Astrocyte (in vitro differentiated cells and primary cell): ENCODE measurements at places on chromosomes 12 and 14. TPM values are rescaled to one million over a fixed set of nuclear protein-coding genes. Genes with fewer than 3 reads are reported as not detected.

DNA sequence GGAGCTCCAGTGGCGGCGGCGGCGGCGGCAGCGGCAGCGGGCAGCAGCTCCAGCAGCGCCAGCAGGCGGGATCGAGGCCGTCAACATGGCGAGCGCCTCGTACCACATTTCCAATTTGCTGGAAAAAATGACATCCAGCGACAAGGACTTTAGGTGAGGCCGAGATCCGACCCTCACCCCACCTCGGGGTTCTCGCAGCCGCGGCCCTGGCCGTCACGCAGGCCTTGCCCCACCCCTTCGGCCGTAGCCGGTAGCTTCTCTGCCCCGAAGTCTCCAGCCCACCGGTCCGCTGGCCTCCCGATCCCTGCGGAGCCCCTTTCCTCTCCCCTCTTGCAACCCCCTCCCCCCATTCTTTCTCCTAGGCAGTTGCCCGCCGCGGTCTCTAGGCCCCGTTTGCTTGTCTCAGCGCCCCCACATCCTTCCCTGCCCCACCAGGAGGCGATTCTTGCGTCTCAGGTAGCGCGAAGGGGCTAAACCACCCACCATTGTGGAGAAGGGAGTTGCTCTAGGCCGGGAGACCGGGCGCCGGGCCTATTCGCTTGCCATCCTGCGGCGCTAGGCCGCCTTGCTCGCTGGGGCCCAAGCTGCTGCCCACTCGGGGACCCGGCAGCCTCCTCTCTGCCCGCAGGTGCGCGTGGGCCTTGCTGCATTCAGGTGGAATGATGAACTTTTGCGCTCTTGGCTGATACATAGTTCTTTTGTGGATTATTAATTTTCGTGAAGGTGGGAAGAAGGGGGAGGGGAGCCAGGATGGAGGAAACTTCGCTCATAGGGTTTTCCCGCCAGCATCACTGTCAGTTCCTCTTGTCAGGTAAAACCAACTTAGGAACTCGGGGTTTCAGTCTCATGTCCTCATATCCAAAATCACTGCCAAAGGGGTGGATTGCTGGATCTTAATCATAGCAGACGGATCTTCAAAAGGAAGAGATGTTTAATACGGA, 745 bp downstream of the CAND1 start:
- peaks cover 9% of the 10 kb centered on the region for H3K4me1 ChIP-seq
- DNase-seq = peak; percentile 23
- no peaks in the 10 kb centered on the region for H3K27me3 ChIP-seq
- H3K4me3 ChIP-seq = peak overlapping the region; percentile 78
- no peaks in the 10 kb centered on the region for H3K36me3 ChIP-seq

Gene MYO1H
- total RNA-seq = not detected in 2 replicates

DNA sequence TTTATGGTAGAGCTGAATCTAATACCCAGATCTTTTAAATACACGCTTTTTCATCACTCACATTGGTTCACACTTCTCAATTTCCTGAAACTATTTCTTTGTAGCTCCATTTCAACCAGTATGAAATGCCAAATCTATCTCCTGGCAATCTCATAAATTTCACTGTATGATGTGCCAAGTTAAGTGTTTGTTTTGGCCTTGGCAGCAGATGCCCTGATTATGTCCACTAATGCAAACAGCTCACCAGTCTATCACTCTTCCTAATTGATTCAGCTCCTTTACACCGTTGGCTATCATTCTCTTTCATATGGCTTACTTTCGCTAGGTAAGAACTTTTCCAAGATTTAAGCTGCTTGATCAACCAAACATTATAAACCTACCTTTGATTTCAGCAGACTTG, 58.6 kb downstream of the ZFC3H1 start:
- DNase-seq = no peak
- H3K4me1 ChIP-seq = no peaks in the 10 kb centered on the region
- no peak overlapping the region for H3K27ac ChIP-seq
- peaks cover 44% of the 10 kb centered on the region for H3K36me3 ChIP-seq
- H3K4me3 ChIP-seq = no peak overlapping the region

Gene RND1
- 2.2 and 2.4 TPM in 2 replicates for total RNA-seq

DNA sequence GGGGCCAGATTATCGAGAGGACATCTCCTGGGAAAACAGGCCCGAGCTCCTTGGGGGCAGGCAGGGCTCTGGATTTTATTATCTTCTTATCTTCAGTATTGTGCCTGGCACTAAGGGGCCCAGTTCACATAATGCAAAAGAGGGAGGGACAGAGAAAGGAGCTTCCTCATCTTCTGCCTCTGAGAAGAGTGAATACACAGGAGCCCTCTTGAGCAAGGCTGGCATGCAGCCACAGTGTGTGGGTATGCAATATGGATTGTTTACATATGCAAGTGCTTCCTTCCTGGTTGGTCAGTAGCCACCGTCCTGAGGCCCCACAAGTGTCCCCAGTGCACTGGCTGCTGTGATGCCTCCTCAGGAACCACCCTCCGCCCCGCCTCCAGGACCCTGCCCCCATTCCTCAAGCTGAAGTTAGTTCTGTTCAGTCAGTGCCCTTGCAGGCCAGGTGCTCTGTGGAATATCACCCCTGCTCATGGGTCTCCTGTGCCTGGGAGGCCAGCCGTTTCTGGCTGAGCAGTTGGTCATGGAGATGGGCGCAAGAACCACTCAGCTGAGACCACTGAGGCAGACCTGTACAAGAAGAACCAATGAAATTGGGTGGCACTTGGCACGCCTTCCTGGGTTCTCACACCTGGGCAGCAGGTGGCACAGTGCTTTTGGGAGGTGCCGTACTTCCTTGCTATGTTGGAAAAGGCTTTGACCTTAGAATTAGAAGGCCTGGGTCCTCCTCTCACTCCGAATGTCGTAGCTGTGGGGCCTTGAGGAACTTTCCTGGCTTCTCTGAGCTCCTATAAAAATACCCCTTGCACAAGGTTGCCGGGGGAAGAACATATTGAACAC, 35.1 kb upstream of the ACTN1 start:
- H3K27ac ChIP-seq = no peak overlapping the region
- no peak for DNase-seq
- H3K4me1 ChIP-seq = peaks cover 11% of the 10 kb centered on the region

DNA sequence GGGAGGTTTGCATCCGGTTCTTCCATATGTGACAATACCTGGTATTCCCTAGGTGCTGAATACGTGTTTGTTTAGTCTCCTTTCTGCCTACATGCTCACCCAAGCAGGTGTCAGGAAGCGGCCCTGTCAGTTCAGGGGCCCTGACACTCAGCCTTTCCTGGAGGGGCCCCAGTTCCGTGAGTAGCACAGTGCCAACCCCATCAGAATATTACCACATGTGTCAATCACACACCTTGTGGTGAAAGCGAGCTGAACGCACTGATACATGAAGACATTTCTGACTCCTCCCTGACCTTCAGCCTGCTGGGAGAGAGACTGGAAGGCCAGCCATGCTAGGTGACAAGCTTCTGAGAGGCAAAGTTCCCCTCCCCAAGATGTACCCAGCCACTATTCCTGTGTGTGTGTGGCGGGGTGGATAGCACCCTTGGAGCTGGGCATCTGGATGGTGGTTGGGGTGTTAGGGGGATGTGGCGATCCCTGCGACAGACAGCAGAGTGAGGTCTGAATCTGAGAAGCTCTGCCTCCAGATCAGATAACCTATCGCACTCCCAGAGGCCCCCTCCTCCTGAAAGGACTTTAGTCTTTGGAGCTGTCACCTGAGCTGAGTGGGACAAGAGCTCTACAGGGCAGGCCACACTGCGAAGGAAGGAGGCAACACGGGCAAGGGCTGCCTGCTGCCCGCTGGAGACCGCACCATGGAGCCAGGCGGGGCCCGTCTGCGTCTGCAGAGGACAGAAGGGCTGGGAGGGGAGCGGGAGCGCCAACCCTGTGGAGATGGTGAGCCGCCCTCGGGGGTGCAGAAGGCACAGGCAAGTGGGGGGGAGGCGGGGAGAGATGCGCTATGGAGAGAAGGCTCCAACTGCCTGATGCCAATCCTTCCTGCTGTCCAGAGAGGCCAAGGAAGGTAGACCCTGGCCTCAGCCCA, at the start of gene SOAT2:
TSS of gene SOAT2 (plus strand) at position 604 of the 925 bp plus-strand sequence. CDS start at position 696, 92 bp downstream.
- no peak for DNase-seq
- no peaks in the 10 kb centered on the region for H3K36me3 ChIP-seq
- no peaks in the 10 kb centered on the region for H3K27me3 ChIP-seq
- H3K27ac ChIP-seq = no peak within 1 kb of the TSS
- H3K4me3 ChIP-seq = no peak within 1 kb of the TSS

DNA sequence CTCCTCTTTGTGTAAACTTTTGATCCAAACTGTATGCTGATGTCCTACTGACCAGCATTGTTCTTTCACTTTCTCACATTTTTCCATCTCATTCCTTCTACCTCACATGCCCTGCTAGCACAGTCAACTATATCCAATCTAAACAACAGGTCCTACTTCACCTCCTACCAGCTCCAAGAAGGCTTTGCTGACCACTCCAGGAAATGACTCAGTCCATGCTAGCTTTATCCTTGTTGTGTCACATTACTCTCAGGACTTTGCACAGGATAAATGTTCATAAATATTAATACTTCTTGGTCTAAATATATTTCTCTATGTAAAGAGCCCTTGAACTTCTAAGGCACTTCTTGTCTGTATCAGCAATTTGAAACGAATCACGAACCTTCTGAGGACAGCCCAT, 64.9 kb upstream of the PCED1B start:
- peak overlapping the region; percentile 29 for H3K4me3 ChIP-seq
- no peaks in the 10 kb centered on the region for H3K36me3 ChIP-seq

- H3K4me3 ChIP-seq = no peak overlapping the region
- H3K36me3 ChIP-seq = peaks cover 48% of the 10 kb centered on the region
- no peaks in the 10 kb centered on the region for H3K4me1 ChIP-seq
- H3K27ac ChIP-seq = no peak overlapping the region
- H3K27me3 ChIP-seq = no peaks in the 10 kb centered on the region
Observed at GRCh38 chr12:43797561-43798217, 8.4 kb downstream of the TWF1 start.

DNA sequence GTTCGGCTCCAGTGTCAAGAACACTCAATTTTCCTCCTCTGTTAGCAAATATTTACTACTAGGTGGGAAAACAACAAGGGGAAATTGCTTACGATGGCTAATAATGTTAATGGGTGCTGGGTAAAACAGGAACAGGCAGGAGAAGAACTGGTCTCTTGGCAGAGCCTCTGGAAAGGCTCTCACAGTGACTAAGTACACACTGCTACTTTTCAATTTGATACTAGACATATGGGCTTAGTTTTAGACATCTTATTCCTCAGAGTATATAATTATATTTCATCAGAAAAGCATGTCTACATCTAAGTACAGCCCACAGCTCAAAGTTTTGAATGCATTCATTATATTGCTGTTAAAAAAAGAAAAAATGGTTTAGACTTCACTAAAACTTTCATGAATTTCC, 65.4 kb upstream of the SAV1 start:
- no peak overlapping the region for H3K4me3 ChIP-seq
- no peak overlapping the region for H3K27ac ChIP-seq
- no peaks in the 10 kb centered on the region for H3K4me1 ChIP-seq
- no peaks in the 10 kb centered on the region for H3K27me3 ChIP-seq
- H3K36me3 ChIP-seq = peaks cover 18% of the 10 kb centered on the region

Gene HOXC5
- not detected in 2 replicates for total RNA-seq

- H3K27ac ChIP-seq = no peak overlapping the region
- H3K4me3 ChIP-seq = no peak overlapping the region
- H3K36me3 ChIP-seq = no peaks in the 10 kb centered on the region
Observed at GRCh38 chr12:121128908-121129810, 3.5 kb upstream of the P2RX7 start.

- no peaks in the 10 kb centered on the region for H3K27me3 ChIP-seq
- H3K36me3 ChIP-seq = no peaks in the 10 kb centered on the region
- DNase-seq = no peak
- H3K4me3 ChIP-seq = no peak overlapping the region
- H3K4me1 ChIP-seq = no peaks in the 10 kb centered on the region
Observed at GRCh38 chr12:101954676-101955075, 77.3 kb downstream of the DRAM1 start.

DNA sequence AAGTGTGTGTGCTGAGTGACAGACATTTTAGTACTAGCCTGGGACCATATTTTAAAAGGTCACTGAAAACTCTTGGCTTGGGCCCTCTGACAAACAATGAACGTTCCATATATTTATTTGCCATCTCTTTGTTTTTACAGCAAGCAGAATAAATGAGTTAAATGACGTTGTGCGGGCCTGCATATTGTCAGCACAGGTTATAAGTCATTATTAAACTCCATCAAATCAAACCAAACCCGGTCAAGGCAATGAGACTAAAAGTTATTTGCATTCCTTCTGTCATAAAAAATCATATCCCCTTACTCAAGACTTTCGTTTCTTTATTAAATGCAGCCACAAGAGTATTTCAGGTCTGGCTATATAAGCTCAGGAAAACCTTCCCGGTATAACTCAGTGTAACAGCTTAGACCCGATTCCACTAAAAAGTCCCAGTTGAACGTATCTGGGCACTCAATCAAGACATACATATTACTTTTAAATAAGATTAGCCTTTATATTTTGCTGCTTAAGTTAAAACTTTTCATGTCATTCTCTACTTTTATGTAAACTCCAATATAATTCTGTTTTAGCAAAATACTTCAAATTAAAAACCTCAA, 84.9 kb downstream of the DICER1 start:
- H3K27me3 ChIP-seq = peaks cover 15% of the 10 kb centered on the region
- no peak overlapping the region for H3K4me3 ChIP-seq
- no peak for DNase-seq
- H3K36me3 ChIP-seq = no peaks in the 10 kb centered on the region
- no peaks in the 10 kb centered on the region for H3K4me1 ChIP-seq

Gene ZDHHC22
- 0.50 and 0.52 TPM in 2 replicates for total RNA-seq

Gene PELI2
- 5.2 and 5.3 TPM in 2 replicates for total RNA-seq

- H3K4me3 ChIP-seq = peak overlapping the region; percentile 79
- no peak for DNase-seq
- no peaks in the 10 kb centered on the region for H3K36me3 ChIP-seq
- H3K27me3 ChIP-seq = no peaks in the 10 kb centered on the region
- no peak overlapping the region for H3K27ac ChIP-seq
- peaks cover 6% of the 10 kb centered on the region for H3K4me1 ChIP-seq
Observed at GRCh38 chr12:39619316-39619659, 315 bp downstream of the ABCD2 start.

GRCh38 chr14:89813617-89814031, 140.9 kb downstream of the EFCAB11 start:
- H3K36me3 ChIP-seq = no peaks in the 10 kb centered on the region

Gene PUS7L
- total RNA-seq = 8.9 and 11.4 TPM in 2 replicates

DNA sequence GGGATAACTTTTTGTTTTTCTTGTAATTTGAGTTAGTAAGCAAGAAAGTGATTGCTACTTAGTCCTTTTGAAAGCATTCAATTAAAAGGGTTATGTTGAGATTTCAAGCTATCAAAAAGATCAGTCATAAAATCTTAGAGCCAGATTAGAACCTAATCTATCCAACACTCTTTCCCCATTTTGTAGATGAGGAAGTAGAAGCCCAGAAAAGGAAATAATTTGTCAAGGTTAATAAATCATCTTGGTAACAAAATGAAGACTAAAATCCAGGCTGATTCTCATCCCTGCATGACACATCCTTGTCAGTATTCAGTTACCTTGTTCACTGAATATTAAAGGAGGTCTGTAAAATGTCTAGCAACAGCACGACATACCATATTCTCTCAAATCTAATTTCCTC, 26.5 kb downstream of the PPP1R13B start:
- no peak overlapping the region for H3K4me3 ChIP-seq
- H3K36me3 ChIP-seq = no peaks in the 10 kb centered on the region
- no peaks in the 10 kb centered on the region for H3K4me1 ChIP-seq
- H3K27ac ChIP-seq = no peak overlapping the region
- no peak for DNase-seq

Gene DDN
- 0.50 and 0.55 TPM in 2 replicates for total RNA-seq

Gene APOF
- not detected in 2 replicates for total RNA-seq
